ENCODE measurements at places on chromosomes 12 and 14.

- no peak for DNase-seq
These were observed 30.2 kb downstream of the ARL6IP4 start for GRCh38 chr12:123010681-123011080.

- no peak for DNase-seq
These were observed 1.4 kb downstream of the TMTC1 start for GRCh38 chr12:29782285-29782870.

- DNase-seq: no peak
These were observed 520.7 kb downstream of the NRXN3 start for GRCh38 chr14:78690836-78691235.

- no peak for DNase-seq
These were observed 133.3 kb downstream of the MON2 start for GRCh38 chr12:62599854-62600437.

DNA sequence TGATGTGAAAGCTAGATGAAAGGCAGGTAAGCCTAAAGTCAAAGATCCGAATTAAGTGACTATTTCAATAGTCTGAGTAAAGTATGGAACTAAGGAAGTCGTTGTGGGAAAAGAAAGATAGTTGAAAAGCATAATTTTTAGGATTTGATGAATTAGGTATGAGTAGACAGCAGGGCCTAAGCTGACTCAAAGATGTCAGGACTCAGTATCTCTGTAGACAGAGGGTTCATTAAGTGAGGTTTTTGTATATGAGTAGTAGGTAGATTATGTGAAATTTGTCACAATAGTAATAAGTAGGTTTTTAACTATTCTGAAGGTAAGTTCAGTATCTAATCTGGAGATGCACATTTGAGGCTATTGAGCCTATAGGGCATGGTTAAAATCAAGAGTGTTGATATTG, 196.4 kb downstream of the RASSF9 start:
- no peak for DNase-seq

DNA sequence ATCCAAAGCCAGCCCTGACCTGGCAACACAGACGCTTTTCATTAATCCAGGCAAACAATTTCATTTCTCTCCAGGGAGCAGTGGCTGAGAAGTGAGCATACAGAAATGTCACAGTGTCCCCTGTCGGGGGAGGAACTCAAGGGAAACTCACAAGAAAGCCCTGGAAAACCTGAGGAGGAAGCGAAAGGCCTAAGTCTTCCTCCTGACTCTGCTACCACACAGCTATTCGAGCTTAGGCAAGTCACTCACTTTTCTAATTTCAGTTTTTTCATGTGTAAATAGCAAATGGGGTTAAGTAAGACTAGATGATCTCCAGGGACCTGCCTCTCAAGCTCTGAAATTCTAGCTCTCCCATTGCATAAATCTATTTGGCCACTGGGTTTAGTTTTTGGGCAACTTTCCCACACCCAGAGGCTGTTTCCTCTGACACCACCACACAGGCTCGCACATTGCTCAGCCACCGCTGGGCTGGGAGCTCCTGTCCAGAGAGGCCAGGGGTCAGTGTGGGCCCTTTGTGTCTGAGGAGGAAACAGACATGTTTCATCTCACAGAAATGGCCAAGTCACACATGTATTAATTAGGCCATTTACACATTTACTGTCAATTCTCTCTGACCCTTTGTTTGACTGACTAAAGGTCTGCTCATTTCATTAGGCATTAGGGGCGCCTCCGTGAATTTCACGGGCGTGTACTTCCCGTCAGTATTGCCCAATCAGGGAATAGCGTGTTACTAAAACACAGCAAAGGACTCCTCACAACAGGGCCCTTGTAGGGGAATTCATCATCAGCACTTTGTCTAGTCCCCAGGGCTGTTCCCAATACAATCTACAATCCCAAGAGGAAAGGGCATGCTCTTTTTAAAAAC, 9.8 kb upstream of the PNMA1 start:
- no peak for DNase-seq

DNA sequence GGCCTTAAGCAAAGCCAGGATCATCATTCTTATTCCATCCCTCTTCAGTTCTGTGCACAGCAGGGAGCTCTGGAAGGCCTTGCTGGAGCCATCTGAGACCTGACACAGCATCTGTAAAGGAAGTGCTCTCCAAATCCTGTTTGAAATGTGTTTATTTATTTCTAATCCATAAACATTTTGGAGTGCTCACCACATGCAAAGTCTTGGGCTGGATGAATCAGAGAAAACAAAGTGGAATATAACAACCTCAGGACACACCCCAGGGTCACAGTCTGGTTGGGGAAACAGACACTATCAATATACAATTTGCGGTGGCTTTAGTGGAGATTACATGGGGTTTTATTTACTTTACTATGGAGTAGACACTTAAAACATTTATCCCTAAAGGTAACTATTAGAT, 54.3 kb downstream of the BMP4 start:
- DNase-seq: no peak

- no peak for DNase-seq
These were observed 62.7 kb downstream of the NOS1 start for GRCh38 chr12:117298648-117299225.

DNA sequence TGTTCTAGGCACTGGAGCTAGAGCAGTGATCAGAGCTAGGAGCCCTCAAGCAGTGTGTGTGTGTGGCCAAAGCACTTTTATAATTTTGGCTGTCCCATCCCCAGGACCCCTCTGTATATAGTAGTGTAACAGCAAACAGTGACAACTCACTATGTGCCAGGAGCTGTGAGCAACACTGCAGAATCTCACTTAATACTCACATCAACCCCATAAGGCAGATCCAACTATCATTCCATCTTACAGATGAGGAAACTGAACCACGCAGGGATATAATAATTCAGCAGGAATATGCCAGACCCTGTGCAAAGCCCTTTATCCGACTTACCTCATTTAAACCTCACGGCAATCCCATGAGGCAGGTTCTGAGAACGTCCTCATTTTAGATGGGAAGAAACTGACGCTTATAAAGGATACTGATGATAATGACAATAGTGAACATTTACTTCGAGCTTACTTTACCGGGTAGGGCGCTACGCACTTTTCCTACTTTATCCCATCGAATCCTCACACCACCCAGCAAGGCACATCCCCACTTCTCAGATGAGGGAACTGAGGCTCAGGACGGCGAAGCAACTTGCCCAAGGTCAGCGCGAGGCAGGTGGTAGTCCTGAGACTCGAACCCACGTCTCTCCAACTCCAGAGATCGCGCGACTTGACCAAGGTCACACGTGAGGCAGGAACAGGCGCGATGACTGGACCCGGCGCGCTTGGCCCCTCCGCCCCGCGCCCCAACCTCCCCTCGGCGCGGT, 687 bp downstream of the RAB35 start:
- peak; percentile 55 for DNase-seq
